ENCODE measurements at places on chromosomes 11 and 22.

- DNase-seq, result no peak
These were observed 32.9 kb upstream of the HORMAD2 start for GRCh38 chr22:30047364-30047738.

GRCh38 chr11:33040033-33040861 lies 875 bp downstream of the TCP11L1 start:
- DNase-seq, result no peak

DNA sequence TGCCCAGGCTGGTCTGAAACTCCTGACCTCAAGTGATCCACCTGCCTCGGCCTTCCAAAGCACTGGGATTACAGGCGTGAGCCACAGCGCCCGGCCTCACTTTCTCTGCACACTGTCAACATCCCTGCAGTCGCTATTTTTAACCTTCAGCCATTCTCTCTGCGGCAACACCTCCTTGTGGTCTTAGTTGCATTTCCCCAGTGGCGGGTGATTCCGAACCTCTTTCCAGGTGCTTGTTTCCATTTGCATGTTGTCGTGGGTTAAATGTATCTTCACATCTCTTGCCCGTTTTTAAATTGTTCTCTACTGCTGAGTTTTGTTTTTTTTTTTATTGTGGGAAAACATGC lies 2.2 kb upstream of the SCT start:
- no peak for DNase-seq

DNA sequence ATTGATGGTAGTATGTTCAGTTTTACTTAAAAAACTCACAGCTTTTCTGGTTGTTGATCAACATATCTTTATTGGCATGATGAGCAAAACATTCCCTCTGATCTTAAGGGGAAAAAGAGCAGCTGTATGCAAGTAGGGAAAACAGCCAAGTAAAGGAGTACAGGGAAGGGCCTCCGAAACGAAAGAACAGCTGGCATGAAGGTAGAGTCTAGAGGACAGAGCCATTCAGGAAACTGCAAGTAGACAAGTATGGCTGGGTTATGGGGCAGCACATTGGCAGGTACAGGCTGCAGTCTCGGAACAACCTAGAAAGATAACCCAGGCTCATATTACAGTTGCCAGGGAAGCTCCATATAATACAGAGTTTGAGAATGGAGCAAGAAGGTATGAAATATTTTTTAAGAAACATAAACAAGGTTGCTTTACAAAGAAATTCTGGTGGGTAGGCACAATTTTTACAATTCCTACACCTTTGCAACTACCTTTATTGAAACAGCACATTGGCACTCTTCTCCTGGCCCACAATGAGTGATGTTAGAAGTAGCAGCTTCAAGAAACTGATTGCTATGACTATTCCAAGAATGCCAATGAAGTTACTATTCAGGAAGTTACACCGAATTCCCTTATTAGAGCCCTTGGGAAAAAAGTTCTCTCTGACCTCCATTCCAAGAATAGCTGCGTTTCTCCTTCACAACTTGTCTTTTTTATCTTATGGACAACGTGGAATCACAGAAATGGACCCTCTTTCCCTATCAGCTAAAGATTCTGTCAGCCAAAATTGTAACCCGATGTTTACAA lies 45.2 kb downstream of the LGR4 start:
- DNase-seq, result no peak

DNA sequence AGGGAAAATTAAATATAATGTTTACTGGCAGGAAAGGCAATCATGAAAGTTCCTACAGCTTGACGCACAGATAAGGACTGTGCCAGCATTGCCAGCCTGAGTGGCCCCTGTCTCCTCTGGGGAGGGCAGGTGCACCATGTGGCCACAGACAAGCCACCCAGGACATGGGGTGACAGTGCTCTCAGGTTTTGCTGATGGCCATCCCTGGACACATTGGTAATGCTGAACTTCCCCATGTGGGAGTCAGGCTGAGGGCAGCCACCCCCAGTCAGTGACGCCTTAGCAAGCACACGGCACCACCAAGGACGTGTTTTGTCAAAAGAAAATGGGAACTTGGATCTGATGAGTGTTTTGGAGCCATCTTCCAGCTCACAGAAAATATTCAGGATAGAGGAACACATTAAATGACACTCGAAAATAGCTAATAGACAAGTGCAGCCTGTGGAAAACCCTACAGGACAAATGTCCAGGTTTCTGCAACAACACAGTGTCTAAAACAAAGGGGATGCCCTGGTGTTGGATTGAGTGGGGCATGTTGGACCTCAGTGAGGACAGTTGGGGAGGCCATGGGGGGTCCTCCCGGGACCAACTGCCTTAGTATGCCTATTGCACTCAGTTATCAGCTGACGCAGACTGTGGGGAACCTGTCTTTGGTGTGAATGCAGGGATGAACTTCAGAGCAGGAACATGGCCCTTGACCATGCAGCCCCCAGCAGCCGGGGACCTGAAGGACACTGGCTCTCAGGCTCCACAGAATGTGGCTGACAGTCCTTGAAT lies 1450.5 kb downstream of the BRD1 start:
- no peak for DNase-seq

- no peak for DNase-seq
These were observed 46.5 kb upstream of the SOX6 start for GRCh38 chr11:16402654-16403447.

DNA sequence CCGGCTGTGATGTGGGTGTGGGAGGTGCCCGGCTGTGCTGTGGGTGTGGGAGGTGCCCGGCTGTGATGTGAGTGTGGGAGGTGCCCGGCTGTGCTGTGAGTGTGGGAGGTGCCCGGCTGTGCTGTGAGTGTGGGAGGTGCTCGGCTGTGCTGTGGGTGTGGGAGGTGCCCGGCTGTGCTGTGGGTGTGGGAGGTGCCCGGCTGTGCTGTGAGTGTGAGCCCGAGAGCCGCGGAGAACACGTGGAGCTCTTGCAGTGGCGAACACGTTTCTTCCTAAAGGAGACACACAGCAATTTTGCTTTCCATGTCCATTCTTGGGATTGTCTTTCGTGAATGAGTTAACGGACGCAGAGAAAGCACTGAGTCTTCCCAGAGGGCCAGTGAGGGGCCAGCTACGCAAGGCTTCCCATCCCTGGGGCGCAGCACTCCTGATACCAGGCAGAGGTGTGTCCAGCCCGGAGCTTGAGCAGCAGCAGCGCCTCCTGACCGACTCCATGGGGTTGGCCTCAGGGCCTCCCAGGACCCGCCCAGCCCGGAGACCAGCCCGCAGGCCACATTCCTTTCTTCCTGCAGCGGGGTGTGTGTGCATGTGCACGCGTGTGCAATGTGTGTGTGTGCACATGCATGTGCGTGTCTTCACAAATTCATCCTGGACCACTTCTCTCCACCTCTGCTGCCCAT lies 245.0 kb upstream of the B3GAT1 start:
- no peak for DNase-seq

DNA sequence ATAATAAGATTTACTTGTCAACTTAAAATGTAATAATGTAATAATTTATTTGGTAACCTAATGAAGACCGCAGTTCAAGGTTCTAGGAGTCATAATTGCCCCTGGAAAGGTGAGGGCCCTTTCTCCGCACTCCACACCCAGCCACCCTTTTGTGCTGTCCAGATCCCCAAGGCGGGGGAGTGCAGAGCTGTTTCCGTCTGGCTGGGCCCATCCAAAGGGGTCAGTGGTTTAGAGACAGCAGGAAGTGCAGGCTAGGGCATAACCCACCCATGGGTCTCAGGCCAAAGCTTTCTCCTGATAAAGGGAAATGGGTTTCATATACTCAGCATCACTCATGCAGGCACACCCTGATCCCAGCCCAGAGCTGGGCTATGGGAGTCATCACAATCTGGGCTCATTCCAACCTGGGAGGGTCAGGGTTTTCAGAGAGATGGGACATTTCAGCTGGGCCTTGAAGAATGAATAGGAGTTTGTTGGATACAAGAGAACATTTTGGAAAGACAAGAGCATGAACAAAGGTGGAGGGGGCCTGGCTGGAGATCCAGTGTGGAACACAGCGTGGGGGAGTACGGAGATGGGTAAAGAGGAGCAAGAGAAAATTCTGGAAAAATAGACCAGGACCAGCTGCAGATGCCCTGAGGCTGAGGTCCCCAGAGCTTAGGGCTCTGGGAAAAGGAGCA lies 432.2 kb downstream of the TBC1D22A start:
- DNase-seq, result no peak

- DNase-seq, result no peak
These were observed 3.9 kb upstream of the RAB39A start for GRCh38 chr11:107924306-107924705.

- no peak for DNase-seq
These were observed 1.7 kb downstream of the E2F8 start for GRCh38 chr11:19239039-19239438.

GRCh38 chr11:94241896-94242295 lies 62.5 kb upstream of the IZUMO1R start:
- no peak for DNase-seq

DNA sequence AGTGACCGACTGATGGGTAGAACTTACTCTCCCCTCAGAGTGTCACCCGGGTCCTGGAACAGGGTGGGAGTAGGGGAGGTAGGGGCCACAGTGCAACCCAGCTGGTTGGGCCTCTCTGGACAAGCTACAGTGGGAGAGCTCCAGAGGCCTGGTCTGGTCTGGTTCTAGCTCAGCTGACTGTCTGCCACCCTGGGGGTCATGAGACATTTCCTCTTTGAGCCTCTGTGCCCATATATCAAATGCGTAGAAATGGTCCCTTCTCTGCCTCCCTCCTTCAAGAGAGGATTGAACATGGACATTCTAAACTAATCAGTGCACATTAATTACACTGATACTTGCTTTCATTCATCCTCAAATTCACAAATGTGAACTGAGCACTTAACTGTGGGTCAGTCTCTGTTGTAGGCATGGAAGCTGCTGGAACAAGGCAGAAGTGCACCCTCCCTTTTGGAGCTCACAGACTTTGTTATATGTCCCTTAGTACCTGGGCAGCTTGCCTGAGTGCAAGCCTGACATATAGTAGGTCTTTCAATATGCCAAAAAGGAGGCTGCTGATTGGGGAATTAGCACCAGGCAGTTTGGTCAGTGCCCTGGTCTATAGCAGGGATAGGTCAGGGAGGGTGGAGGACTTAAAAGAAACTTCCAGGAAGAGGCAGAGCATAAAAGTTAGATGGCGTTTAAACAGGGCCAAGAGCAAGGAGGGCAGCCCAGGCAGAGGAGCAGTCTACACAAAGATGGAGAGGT lies 25.7 kb downstream of the ARHGEF17 start:
- no peak for DNase-seq

DNA sequence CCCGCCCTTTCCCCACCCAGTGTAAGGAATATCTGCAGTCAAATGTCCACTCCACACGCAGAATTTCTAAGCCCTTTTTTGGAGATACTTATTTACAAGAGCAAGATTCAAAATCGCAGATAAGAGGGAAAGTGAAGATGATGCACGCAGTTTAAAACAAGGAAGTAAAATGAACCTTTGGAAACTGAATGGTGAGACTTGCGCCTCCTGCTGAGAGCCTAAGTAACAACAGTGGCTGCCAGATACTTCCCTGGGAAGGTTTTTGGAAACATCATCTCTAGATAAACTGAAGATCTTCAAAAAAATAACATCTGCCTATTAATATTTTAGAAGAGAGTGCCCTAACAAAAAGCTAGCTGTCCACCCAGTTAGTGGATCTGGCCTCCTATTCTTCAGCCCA lies 963.1 kb upstream of the FAT3 start:
- DNase-seq, result no peak

DNA sequence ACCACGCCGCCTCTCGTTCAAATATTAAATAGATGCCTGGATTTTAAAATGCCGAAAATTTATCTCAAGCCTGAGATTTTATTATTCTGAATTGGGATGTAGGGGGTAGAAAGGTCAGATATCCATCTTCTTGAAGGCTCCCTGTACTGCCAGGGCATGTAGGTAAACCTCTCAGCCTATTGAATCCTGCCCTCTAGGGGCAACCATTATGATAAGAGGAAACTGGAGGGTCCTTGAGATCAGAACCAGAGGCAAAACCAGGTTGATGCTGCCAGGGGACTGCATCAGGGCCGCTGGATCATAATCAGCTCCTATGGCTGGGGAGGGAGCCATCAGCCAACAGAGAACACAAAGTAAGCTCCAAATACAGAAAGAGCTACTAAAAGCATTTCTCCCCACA lies 92.4 kb downstream of the KCNC1 start:
- DNase-seq, result no peak

DNA sequence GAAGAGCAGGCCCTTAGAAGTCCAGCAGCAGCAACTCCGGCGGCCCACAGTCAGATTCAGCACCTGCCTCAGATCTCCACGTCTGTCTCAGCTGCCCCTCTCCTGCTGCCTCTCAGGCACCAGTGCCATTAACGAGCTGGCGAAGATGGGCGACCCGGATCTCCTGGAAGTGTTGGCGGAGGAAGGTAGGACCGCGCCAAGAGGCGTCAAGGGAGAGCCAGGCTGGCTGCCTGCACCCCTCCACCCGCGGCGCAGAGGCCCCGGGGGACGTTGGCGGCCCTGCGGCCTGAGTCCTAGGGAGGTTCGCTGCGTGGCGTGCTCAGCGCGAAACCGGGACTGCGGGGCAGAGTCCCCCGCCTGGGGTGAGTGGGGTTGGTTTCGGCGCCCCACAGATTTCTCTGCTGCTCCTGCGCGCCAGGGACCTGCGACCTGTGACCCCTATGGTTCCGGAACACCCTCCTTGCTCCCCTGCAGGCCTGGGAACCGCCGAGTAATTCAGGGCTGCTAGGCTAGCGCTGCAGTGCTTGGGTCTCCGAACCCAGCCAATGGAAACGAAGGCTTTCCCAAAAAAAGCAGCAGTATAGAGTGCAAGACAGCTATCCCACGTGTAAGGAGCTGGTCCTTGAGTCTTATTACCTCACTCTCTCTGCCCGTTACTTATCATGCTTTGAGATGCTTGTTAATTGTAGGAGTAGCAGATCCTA lies 615 bp downstream of the ANO5 start:
- DNase-seq, result no peak

DNA sequence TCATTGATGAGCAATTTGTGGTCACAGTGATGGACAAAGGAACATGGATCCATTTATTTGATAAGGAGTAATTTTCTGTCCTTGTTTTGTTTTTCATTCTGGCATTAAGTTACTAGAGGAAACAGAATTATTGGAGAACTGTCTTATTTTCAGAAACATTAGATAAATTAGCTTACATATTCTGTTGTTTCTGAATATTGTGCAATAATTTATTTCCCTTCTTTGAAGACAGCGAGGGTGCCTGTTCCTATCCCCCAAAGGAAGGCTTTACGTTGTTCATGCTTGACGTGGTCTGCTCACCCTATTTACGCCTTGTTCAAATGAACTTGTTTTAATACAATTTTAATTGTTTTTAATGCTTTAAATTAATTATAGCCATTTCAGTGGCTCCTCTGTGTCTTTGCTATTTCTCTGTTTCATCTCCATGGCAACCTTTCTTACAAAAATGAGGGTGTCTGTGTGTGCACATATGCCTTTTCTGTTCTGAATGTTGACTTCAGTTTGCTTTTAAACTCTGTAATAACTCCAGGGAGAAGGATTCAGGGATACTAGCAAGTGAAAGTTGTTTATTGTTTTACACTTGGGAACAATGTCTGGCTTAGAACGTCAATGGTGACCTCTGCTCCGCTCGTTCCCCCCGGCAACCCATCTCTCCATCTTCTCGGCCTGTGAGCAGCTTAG lies 138.3 kb upstream of the PLET1 start:
- no peak for DNase-seq

Data from GDM1 (cell line).